ENCODE measurements at places on chromosomes 4 and X. TPM values are rescaled to one million over a fixed set of nuclear protein-coding genes. Genes with fewer than 3 reads are reported as not detected.

Gene SMIM43
- 0.17 TPM for total RNA-seq

Gene SAT1
- total RNA-seq: 499 TPM

Gene FAM47A
- not detected for total RNA-seq

Gene RBM46
- total RNA-seq: not detected

Gene AMTN
- total RNA-seq: not detected

Gene PPEF2
- total RNA-seq: not detected

Gene TGIF2LX
- total RNA-seq: not detected

Gene FGFR3
- 46.5 TPM for total RNA-seq

Gene FAM9C
- 0.09 TPM for total RNA-seq

Gene FREM3
- not detected for total RNA-seq

Gene PPP2R2C
- 0.53 TPM for total RNA-seq

Gene RBMXL3
- total RNA-seq: not detected

Gene TMEM144
- total RNA-seq: 24.1 TPM

Gene DCX
- total RNA-seq: not detected

Gene PAGE5
- not detected for total RNA-seq

Gene XAGE2
- not detected for total RNA-seq

Gene DMRTC1
- 0.40 TPM for total RNA-seq

Gene ESX1
- not detected for total RNA-seq

Gene RHOH
- total RNA-seq: 4.2 TPM

Gene KIAA1210
- not detected for total RNA-seq

Gene KLKB1
- 1.2 TPM for total RNA-seq

Gene ZFP92
- 0.50 TPM for total RNA-seq

Gene DDX60
- 98.5 TPM for total RNA-seq

Gene HDX
- 3.0 TPM for total RNA-seq

Gene HPGDS
- 2.9 TPM for total RNA-seq

Gene MAGEA3
- not detected for total RNA-seq

Gene SSX2B
- total RNA-seq: not detected

Gene MAGEA4
- total RNA-seq: not detected

Gene CENPVL2
- not detected for total RNA-seq
